ENCODE measurements at places on chromosomes 12 and 14. TPM values are rescaled to one million over a fixed set of nuclear protein-coding genes. Genes with fewer than 3 reads are reported as not detected.

The KRT73 gene
- not detected for total RNA-seq

The SLC6A15 gene
- 0.24 TPM for total RNA-seq

The M6PR gene
- 83.6 TPM for total RNA-seq

GRCh38 chr12:51242120-51242519, 3.5 kb downstream of the DAZAP2 start:
- DNase-seq: no peak

The CLMN gene
- 9.4 TPM for total RNA-seq

The BDKRB2 gene
- total RNA-seq: 10.3 TPM

DNA sequence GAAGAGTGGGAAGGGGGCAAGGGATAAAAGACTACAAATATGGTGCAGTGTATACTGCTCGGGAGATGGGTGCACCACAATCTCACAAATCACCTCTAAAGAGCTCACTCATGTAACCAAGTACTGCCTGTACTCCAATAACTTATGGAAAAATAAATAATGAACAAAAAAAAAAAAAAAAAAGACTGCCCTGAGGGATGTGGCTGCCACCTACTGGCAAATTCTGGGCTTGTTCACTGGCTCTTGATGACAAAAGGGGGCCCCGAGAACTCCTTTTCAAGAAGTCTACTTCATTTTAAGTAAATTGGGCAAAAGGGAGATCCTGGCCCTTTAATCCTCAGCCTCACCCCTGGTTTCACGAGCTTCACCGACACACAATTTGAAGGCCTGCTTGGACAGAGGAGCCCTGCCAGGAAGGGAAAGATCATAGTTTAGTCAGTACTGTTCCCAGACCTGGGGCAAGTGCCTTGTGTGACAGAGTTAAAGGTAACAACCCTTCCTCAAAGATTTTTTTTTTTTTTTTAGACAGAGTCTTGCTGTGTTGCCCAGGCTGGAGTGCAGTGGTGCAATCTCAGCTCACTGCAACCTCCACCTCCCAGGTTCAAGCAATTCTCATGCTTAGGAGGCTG, 26.1 kb upstream of the STAC3 start:
- no peak for DNase-seq

GRCh38 chr12:50765095-50765911, 1.4 kb downstream of the ATF1 start:
- no peak for DNase-seq

DNA sequence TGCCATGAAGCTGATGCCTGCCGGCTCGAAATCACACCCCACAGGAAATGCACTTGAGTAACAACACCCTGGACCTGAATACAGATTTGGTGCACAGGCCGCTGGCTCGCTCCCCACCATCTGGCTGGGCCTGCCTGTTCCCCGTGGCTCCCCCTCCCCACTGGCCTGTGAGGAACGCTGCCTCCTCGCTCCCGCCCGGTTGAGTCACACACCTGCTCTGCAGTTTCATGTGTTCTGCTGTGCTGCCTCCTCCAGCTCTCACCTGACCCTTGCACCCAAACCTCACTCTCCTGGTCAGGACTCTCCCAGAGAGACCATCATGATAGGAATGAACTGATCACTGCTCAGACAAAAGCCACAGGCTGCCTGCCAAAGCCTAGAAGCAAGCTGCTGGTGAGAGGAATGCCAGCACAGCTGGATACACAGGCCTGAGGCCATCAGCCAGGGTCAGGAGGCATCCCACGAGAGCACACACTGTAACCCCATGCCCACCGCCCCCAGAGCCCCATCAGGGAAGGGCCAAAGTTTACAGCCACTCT, 3.8 kb upstream of the SIVA1 start:
- DNase-seq: no peak

DNA sequence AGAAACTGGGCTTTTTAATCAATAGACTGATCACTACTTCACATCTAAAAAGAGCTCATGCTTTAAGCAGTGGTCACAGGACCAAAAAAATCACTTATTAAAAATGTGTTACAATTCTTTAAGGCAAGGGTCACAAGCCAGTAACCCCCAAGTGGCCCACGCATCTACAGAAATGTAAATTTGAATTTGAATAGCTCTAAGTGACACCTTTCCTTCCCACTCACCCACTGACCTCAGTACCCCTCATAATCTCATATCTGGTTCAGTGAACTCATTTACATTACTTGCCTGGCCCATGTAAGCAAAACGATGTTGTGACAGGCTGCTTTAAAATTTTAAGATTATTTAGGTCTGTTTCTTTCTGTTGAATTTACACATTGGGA, 27.4 kb downstream of the NELL2 start:
- DNase-seq: no peak

DNA sequence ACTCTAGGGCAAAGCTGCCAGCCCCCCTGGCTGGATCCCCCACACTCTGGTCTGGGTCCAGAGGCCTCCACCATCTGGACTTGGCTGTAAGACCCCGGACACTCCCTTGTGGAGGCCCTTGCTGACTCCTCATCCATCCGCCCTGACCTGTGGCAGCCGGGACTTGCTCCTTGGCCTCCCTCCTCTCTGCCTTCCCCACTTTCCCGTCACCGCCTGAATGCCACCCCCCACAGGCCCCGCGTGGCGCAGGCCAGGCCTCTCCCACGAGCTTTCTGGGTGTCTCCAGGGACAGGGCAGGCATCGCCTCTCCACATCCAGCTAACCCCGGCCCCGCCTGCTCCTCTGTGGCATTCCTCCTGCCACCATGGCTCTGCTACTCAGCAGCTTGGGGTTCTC, 14.1 kb downstream of the JAG2 start:
- DNase-seq: no peak

The CDKN3 gene
- total RNA-seq: 1.4 TPM

GRCh38 chr12:92828565-92828964, 100.5 kb downstream of the EEA1 start:
- DNase-seq: no peak

DNA sequence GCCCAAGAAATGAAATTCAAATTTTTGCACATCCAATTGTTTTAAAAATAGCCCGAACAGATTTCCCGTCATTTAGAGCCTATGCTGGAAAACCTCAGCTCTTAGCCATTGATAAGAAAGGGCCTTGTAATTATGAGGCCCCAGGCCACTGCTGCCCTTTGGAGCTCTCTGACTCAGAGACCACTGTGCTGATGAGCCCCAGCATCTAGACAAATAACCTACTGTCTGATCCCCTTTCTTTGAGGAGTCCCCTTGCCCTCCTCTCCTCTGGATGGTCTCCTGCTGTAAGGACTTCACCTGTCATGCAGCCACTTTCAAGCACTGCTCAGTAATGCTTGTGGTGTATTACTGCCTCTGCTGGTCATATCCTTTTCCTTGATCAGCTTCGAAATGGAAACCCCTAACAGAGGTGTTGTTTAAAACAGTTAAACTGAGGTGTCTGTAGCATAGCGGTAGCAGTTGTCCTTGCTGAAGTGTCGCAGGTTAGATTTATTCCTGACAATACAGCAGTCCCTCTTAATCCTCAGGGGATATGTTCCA, 159.9 kb upstream of the SRRM4 start:
- no peak for DNase-seq
